Cardiac muscle cell (in vitro differentiated cells and primary cell): ENCODE measurements at places on chromosomes 3 and 15. TPM values are rescaled to one million over a fixed set of nuclear protein-coding genes. Genes with fewer than 3 reads are reported as not detected.

DNA sequence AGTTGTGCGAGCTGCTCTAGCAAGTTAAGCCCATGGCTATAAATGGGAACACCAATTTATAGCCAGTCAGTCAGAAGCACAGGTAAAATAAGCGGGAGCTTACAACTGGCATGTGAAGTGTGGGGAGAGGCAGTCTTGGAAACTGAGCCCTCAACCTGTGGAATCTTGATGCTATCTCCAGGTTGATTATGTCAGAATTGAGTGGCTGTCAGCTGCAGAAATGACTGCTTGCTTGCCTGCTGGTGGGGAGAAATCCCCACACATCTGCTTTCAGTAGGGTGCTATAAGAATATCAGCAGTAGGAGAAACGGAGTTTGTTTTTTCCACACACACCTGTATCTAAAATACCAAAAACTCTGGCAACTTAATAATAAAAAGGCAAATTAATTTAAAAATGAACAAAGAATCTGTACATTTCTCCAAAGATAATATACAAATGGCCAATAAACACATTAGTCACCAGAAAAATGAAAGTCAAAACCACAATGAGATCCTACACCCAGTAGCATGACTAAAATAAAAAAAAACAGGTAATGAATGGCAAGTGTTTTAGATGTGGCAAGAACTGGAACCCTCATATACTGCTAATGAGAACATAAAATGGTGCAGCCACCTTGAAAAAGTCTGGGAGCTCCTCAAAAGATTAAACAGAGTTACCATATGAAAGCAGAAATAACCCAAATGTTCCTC lies 26.0 kb upstream of the MAP4 start:
- no peak for DNase-seq

GRCh38 chr15:66819084-66819483 lies 117.0 kb downstream of the SMAD6 start:
- DNase-seq, result no peak

Gene CCRL2
- polyA plus RNA-seq, result 5.3 and 10.4 TPM in 2 replicates

DNA sequence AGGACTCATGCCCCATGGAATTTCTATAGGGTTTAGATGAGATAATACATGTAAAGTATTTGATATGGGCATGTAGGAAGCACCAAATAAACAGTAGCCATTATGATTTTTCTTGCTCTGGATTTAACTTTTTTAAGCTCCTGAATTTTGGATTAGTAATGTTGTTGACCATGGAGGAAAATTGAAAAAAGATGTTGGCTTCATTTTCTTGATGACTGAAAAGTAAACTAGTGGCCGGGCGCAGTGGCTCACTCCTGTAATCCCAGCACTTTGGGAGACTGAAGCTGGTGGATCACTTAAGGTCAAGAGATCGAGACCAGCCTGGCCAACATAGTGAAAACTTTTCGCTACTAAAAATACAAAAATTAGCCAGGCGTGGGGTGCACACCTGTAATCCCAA lies 120.3 kb downstream of the PTPRG start:
- DNase-seq, result no peak

DNA sequence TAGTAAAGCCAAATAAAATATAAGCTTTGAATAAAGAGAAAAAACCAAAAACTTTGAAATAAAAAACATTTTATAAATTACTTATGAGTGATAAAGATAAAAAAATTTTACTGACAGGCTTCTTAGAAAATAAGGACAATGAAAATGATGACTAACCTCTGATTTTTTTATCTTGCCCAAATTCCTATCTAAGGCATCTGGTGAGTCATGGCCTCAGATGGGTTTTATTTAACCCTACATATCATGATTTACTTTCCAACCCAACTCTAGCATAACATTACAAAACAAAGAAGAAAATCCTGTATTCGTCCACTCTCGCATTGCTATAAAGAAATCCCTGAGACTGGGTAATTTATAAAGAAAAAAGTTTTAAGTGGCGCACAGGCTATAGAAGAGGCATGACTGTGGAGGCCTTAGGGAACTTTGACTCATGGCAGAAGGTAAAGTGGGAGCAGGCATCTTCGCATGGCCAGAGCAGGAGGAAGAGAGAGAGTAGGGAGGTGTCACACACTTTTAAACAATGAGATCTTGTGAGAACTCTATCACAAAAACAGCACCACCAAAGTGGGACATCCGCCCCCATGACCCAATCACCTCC lies 152.1 kb downstream of the NEK10 start:
- DNase-seq, result peak; percentile 20

Gene NMB
- 5.9 and 9.0 TPM in 2 replicates for polyA plus RNA-seq

GRCh38 chr15:82047453-82048400 lies 1.9 kb upstream of the MEX3B start:
- DNase-seq, result peak; percentile 53

GRCh38 chr3:164984947-164985346 lies 93.3 kb downstream of the SI start:
- no peak for DNase-seq

GRCh38 chr15:91584895-91585294 lies 268.6 kb upstream of the SLCO3A1 start:
- no peak for DNase-seq

Gene DUOXA1
- 0.66 TPM in 1 of 2 replicates, not detected in the other for polyA plus RNA-seq

DNA sequence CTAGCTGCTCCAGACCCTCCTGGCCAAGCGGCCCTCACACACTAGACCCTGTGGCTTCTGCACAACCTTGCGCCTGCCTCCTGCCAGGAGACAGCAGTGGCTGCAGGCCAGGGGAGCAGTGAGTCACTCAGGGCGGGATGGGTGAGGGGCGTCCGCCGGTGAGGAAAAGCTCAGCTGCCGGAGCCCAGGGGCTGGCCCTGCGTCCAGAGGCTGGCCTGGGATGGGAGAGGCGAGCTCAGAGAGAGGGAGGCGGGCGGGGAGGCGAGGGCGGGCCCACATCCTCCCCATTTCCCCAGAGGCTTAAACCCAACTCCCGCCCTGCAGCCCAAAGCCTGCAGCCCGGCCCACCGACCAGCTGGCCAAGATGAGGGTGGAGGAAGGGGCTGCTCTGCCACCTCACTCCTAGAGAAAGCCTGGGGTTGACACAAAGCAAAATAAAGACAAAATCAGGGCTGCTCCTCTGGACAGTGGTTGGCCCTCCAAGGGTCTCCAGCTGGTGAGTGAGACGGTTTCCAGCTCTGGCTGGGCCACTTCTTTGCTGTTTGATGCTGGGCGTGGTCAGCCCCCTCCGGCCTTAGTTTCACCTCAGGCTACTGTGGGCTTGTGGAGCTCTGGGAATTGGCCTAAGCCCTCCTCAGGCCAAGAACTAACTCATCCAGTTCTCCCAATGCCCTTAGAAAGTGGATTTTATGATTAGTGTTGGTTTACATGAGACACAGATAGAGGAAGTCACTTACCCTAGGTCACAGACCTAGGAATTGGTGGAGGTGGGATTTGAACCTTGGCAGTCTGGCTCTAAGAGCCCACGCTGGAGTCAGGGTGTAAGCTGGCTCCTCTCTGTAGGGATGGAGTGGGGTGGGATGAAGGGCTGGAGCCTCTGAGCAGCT lies 50.6 kb downstream of the IQSEC1 start:
- peak; percentile 94 for DNase-seq

DNA sequence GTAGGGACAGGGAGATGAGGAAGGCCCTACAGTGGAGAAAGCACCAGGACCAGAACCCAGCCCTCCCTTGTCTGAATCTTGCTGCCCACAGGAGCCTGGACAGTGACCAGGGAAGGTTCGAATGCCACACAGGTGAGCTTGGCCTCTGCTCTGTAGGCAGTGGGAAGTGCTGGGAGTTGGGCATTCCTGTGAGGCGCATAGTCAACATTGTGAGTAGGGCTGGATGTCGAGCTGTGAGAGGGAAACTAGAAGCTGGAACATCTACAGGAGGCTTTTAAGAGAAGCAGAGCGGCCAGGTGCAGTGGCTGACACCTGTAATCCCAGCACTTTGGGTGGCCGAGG lies 20.3 kb upstream of the ALAS1 start:
- no peak for DNase-seq

GRCh38 chr3:8450618-8451017 lies 51.0 kb upstream of the LMCD1 start:
- no peak for DNase-seq

Gene NRG4
- 0.06 and 0.15 TPM in 2 replicates for polyA plus RNA-seq

- no peak for DNase-seq
These were observed 487.6 kb downstream of the NAALADL2 start for GRCh38 chr3:175346573-175347356.

- DNase-seq, result no peak
These were observed 163.2 kb upstream of the COL8A1 start for GRCh38 chr3:99475229-99475628.

GRCh38 chr15:83292317-83292716 lies 7.9 kb upstream of the BNC1 start:
- DNase-seq, result no peak

DNA sequence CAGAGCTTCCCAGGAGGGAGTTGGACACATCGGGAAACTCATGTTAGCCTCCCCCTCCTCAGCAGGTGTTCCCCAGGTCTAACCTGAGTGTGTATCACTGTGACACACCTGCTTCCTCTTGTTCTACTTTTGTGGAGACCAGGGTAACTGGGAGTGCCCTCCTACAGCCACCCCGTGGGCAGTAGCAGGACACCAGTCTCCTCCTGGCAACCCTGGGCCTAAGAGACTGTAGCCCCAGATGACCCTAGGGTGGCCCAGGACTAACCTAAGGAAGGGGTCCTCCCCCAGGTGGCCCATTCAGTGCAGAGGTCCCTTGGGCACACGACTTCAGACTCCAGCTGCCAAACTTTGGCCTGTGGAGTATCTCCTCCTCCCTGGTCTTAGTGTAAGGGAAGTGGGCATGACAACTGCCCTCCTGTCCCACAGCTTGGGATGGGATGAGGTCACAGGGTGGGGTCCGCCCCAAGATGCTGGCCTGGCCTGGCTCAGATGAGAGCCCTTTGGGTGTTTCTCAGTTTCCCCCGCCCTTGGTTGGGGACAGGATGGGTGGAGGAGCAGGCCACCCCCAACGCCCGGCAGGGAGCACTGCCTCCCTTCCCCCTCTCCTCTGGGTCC lies 4.8 kb downstream of the CSK start:
- DNase-seq, result no peak
